Ecto neural progenitor cell (in vitro differentiated cells): ENCODE measurements at places on chromosomes 1 and 21.

GRCh38 chr1:94820936-94821335 is 779 bp downstream of the SLC44A3 start:
- no peak for DNase-seq

- no peak for DNase-seq
These were observed 11.4 kb downstream of the KCNJ6 start for GRCh38 chr21:37904856-37905255.

DNA sequence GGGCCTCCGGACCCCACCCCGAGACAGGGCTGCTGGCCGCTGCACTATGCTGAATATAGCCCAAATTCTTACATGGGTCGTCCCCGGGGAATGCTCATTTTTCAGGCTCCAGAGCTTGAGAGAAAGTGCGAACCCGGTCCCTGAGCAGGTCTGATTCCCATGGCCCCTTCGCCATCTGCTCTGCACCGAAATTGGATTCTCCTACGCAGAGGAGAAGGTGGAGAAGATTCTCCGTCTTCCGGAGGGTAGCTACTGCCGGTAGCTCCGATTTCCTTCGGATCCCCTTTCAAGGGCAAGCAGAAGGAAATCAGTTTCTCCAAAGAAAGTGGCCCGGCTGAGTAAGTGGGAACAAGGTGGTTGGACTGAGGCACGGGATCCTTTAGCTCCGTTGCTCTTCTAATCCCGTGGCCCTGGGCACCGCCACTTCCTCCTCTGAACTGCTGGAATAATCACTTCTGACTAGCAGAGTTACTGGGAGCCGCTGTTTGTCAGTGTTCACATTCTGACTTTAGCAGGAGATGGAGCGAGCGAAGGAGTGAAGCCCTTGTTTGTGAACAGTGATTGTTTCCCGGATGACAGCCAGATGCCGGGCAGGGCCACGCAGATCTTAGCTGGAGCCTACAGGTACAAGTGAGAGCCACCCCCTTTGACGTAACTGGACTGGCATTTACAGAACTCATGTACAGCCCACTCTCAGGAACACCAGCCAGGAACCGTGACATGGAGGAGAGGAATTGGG is 1.1 kb upstream of the ZNF496 start:
- DNase-seq = peak; percentile 51

GRCh38 chr1:235908742-235909520 is 42.2 kb upstream of the LYST start:
- no peak for DNase-seq

- no peak for DNase-seq
These were observed 109.1 kb downstream of the CD247 start for GRCh38 chr1:167409183-167409582.

DNA sequence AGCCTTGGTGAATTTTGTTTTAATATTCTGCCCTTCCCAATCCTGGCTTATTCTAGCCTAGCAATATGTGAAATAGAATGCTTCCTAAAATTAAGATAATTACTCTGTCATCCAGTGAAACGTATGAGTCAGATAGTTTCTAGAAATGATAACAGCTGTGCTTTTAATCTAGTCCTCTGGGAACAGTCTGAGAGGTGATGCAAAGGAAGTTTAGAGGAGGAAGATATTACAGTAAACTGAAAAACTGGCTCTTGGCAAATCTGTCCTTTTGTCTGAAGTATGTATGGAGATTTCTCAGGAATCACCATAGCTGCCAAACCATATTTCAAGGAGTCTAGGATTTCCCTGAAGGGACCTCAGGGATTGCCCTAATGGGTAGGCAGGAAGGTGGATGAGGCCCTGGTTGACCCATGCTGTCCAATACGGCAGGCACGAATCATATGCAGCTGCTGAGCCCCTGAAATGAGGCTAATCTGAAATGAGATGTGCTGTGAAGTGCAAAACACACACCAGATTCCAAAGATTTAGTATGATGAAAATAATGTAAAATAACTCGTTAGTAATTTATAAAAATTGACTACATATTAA is 70.8 kb upstream of the LBR start:
- no peak for DNase-seq

GRCh38 chr1:180041582-180041981 is 87.0 kb downstream of the CEP350 start:
- DNase-seq = no peak

DNA sequence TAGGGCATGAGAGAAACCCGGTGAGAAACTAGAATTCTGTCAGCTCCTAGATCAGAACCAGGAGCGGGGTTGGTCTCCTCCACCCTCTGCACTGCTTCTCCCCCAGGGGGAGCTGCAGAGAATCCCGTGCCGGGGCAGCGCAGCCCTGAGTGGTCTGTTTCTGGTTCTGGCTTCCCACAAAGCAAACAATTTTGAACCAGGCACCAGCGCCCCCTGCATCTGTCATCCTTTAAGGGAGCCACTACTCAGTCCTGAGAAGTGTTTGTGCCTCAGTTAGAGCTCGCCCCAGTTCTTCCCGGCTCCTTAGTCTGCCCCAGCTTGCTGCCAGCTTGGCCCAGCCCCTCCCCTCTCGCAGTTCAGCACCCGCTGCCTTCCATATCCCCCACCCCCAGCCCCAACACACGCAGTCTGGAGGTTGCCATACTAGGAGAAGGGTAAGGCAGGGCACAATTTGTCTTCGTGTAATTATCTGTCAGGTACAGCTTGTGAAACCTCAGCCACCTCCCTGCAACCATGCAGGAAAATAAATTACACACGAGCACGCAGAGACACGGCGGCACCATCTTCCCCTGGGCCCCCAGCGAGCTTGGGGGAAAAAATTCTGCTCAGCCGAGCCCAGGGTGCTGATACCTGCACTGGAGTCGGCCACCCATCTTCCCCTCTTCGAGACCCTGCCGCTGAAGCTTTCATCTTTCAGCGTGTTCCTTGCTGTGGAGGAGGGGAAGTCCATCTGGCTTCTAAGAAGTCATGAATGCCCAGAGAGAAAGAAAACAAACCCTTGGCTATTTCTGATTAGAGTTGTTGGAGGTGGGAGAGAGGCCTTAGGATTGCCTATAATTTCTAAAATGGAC is 62.6 kb upstream of the CD1D start:
- DNase-seq = peak; percentile 81

DNA sequence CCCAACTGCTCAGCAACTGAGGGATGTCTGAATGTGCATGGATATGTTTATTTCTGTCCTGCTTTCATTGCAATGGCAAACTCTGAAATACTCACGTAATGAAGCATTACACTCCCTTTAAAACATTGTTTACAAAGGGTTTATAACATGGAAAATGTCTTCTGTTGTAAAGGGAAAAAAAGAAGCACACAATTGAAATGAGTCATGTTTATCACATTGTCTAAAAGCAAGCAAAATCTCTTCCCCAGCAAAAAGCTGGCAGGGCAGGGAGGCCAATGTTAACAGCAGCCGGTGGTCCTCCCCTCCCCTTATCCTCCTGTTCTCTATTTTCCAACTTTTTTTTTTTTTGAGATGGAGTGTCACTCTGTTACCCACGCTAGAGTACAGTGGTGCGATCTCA is 3.9 kb upstream of the EFNA1 start:
- DNase-seq = no peak

DNA sequence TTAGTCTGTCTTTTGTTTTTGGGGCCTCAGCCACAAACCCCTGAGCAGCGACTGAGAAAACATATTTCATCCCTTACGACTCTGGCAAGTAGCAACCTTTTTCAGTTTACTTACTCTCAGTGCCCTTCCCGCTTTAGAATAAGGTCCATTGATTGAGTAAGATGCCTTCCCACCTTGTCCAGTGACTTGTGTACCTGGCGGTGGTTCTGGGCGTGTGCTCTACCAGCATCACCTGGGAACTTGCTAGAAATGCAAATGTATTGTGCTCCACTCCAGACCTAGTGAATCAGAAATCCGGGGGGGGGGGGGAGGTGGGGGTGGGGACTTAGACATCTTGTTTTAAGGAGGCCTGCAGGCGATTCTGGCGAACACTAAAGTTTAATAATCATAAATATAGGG is 72.1 kb downstream of the S1PR1 start:
- DNase-seq = no peak

DNA sequence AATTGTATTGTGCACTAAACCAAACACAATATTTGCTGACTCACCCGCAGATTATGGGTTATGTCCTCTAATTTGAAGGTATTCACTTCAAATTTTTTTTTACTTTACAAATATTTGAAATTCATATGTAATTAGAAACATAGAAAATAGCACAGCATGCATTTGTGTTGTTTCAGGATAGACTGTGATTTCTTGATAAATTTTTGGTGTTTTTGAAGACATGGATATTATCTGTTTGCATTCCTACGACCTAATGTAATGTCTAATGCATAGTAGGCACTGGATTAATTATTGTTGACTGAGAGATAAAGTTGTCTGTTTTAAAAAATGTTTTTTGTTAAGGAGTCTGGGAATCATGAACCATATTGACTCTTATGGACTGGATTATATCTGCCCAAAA is 850.2 kb downstream of the BRINP3 start:
- DNase-seq = no peak

- DNase-seq = no peak
These were observed 62.2 kb downstream of the OBSCN start for GRCh38 chr1:228270032-228270431.

- DNase-seq = no peak
These were observed 187.8 kb downstream of the ZSCAN20 start for GRCh38 chr1:33660244-33660643.

DNA sequence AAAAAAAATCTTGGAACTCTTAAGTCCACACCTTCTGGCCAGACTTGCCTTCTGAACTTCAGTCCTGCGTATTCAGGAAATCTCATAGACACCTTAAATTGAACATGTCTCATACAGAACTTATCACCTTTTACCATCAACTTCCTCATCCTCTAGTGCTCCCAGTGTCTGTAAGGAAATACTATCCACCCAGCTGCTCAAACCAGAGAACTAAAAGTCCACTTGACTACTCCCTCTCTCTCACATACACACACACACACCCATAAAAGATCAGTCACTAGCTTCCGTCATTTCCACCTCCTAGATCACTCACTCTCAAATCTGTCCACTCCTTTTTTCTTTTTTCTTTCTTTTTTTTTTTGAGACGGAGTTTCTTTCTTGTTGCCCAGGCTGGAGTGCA is 10.9 kb upstream of the CAP1 start:
- no peak for DNase-seq

DNA sequence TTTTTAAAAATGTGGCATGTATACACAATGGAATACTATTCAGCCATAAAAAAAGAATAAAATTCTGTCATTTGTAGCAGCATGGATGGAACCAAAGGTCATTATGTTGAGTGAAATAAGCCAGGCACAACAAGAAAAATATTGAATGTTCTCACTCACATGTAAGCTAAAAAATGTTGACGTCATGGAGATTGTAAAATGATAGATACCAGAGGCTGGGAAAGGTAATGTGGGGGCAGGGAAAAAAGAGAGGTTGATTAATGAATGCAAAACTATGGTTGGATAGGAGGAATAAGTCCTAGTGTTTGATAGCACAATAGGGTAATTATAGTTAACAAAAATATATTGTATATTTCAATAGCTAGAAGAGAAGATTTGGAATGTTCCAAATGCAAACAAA is 89.1 kb upstream of the SLC35F3 start:
- DNase-seq = no peak

DNA sequence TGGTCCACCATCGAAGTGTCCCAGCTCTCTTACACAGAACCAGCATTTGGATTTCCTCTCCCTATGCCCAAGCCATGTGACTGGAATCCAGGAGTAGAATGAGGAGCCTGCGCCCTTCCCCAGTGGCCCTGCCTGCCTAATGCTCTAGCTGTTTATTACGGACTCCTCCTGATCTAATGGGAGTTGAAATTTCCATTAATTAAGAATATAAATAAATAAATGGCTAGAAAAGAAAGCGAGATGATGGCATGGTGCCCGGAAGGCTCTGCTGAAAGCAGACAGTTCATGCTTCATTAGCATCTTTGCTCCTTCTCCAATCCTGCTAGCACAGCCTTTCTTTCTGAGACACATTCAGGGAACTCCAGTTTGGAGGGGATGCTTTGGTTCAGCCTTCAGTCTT is 216.2 kb downstream of the SEC16B start:
- no peak for DNase-seq

GRCh38 chr1:204584699-204585372 is 68.6 kb downstream of the MDM4 start:
- DNase-seq = no peak

DNA sequence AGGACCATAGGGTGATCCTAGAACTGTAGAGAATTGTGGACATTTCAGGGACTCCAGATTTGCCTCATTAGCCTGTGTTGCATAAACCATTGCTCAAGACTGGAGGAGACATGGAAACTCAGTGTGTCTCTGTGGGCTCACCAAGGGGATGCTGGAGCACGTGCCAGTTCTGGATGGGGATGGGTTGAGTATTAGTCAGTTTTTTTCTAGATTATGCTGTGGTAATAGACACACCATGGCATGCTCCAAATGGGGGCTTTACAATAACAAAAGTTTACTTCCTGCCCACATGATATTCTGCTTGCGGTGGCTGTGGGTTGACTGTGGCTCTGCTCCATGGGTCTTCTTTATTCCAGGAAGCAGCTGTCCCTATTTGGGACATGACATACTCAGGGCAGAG is 125.4 kb downstream of the FOXD2 start:
- DNase-seq = no peak

GRCh38 chr1:165257969-165258459 is 98.5 kb downstream of the LMX1A start:
- DNase-seq = peak; percentile 87

DNA sequence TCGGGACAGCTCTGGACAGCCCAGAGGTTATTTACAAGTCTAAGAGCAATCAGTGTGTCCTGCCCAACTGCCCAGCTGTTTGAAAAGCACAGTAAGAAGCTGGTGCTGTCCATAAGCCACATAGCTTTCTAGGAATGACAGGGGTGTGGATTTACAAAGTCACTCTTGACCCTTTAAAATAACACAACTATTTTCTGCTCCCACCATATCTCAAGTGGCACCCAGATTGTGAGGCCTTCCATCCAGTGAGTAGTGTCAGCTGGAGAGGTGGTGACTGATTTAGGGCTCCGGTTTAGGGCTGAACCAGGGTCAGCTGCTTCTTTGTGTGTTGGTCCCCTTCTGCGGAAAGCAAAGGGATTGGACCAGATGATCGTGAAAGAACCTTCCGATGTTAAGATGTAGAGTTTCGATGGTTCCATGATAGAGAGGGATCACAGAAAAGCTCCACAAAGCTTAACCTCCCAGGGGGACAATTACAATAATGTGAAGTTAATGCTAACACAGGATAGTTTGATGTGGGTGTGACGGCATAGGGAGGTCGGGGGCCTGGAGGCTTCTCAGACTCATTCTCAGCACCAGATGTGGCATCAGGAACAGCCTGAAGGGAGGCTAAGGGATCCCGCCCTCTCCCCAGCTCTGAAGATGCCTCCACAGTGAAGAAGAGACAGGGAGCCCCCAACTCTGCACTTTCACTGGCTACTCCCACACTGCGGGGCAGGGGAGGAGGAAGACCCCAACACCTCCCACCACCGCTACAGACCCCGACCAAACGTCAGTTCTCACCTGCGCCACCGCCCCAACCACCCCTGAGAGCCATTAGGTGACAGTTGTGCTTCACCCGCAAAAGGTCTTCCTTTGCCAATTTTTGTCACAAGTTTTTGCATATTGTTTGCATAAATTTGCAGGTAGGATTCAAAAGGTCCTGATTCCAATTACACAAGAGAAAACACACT is 40.6 kb downstream of the LRRC3 start:
- DNase-seq = no peak

- no peak for DNase-seq
These were observed 56.9 kb downstream of the LPAR3 start for GRCh38 chr1:84836145-84836544.

- no peak for DNase-seq
These were observed 9.6 kb downstream of the DAP3 start for GRCh38 chr1:155698382-155699038.
